ENCODE measurements at places on chromosomes 16 and 17.

GRCh38 chr16:11916524-11917285 is 949 bp upstream of the GSPT1 start:
- DNase-seq: peak; percentile 93

- DNase-seq: no peak
Measured at GRCh38 chr17:77834170-77835115, 124.1 kb upstream of the TNRC6C start.

DNA sequence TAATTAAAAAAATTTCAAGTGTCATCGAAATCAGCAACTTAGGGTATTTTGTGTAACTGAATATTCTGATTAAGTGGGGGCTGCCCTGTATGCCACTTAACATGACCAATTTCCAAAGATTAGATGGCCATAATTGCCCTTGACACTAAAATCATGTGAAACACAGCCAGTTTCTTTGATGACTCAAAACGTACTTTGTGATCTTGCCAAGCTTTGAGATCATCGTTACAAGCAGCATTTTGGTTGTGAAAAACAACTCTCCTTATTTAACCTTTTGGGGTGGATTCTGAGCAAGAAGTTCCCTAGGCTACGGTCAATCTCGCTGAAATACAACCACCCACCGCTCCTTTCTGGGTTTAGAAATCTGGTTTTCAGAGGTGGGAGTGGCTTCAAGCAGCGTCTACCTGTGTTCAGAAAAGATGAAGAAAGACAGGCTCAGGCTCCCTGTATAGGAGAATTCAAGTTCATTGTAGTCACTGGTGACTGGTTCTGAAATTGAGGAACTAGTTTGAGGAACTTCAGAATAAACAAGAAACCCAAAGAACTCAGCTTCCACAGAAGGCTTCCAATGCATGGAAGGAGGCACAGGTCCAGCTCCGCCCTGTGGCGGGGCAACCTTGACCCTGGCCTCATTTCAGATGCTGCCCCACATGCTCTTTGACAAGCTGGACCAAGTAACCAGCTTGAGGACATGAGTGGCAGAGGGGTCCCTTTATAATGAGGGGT is 9.4 kb downstream of the MAP3K14 start:
- no peak for DNase-seq

GRCh38 chr17:27233059-27233458 is 60.9 kb upstream of the WSB1 start:
- DNase-seq: no peak

DNA sequence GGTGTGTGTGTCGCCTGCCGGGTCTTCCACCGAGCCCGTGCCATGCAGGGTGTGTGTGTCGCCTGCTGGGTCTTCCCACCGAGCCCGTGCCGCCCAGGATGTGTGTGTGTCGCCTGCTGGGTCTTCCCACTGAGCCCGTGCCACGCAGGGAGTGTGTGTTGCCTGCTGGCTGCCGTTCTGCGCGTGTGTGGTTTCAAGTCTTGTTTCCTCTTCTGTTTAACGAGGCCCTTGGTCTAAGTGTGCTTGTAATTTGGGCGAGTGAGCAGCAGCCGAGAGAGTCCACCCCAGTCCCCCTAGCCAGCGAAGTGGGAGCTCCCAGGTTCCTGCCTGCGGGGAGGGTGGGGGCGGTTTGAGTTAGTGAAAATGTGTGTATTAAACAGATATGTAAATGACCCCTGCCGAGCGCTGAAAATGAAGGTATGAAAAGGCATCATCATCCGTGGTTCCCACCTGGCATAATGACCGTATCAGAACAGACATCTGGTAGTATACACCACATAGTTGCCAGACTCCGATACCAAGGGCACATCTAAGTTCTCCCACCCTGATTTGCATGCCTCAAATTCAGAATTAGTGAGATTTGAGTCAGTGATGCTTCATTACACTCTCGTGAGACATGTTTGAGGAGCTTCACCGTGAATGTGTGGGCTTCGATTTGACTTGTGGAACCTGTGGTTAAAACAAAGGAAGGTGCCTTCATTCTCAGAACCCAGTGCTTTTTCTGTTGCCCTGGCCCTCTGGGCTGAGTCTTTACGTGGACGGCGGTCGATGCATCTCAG is 114.5 kb upstream of the CHMP6 start:
- no peak for DNase-seq

GRCh38 chr17:72984926-72985325 is 107.6 kb downstream of the SLC39A11 start:
- no peak for DNase-seq

DNA sequence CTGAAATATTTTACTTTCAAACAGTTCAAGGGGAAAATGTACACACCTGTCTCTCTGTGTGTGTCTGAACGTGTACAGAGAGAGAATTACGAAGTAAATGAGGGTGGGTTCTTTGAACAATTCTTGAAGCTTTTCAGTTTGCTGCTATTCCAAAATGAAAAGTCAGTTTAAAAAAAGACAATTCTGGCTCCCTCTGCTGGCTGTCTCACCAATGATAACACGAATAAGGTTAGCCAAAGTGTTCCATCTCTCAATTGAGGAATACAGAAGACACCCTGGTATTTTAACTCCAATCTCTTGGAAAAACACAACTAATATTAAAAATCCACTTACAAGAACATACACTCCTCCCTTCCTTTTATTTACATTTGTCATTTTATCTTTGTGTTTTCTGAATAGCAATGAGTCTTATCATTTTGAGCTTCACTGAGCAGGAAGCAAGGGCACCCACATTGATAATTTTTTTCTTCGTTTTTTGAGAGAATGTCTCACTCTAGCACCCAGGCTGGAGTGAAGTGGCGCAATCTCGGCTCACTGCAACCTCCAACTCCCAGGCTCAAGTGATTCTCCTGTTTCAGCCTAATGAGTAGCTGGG is 20.5 kb downstream of the EFTUD2 start:
- no peak for DNase-seq

DNA sequence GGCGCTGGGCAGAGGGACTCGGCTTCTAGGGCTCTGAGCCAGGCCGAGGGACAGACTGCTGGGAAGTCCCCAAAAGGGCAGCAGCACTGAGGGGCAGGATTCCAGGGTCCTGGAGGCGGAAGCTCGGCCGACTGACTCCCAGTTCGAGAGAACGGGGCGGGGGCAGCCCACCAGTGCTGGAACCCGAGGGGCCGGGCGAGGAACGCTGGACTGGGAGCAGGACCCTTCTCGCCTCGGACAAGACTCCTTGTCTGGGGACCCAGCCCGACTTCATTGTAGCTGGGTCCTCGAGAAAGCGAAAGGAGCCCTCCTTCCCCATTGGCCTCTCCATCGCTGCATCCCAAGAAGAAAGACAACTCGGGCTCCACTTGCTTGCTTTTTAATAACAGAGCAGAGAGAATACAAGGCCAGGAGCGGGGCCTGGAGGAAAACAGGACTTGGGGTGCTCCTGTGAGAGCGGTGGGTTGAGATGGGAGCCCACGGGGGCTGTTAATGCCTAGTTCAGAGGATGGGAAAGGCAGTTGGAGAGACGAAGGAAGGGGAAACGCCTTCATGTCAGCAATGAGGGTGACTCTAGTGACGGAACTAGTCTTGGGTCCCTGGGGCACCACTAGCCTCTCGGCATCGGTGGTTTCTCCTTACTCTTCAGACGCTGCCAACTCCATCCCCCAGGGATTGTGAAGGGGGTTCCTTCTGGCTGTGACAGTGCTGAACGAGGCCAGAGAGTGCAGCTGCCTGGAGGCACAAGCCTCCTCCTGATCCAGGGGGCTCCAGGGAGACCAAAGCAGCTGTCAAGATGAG is 492 bp upstream of the CAMTA2 start:
- no peak for DNase-seq

- peak; percentile 43 for DNase-seq
Measured at GRCh38 chr16:50505714-50506542, 42.3 kb upstream of the NKD1 start.

DNA sequence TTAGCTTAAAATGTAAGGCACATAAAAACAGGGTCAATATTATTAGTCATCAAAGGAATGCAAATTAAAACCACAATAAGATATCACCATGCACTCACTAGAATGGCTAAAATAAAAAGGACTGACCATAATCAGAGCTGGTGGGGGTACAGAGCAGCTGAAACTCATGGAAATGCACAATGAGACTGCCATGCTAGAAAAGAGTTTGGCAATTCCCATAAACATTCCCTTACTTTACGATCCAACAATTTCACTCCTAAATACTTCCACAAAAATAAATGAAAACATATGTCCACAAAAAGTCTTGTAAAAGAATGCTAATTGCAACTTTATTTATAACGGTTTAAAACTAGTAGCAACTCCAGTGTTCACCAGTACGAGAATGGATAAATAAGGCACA is 36.1 kb upstream of the ERCC4 start:
- DNase-seq: no peak

GRCh38 chr16:85017151-85017550 is 5.8 kb upstream of the ZDHHC7 start:
- DNase-seq: no peak

DNA sequence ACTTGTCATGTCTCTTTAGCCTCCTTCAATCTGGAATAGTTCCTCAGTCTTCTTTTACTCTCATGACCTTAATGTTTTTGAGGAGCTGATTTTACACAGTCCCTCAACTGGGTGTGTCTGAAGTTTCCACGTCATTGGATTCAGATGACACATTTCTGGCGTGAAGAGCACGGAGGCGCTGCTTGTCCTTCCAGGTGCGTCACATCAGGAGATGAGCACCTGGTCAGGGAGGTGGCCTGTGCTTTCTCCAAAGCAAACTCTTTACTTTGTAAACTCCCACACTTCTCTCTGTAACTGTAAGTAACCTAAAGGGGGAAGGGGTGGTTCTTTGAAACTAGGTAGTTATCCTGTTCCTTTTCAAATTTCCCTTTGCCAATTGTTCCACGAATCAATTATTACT is 52.5 kb upstream of the MNT start:
- DNase-seq: no peak

GRCh38 chr17:3531266-3532101 is 26.1 kb downstream of the TRPV3 start:
- DNase-seq: no peak

GRCh38 chr17:59853168-59853918 is 39.4 kb downstream of the TUBD1 start:
- peak; percentile 90 for DNase-seq

DNA sequence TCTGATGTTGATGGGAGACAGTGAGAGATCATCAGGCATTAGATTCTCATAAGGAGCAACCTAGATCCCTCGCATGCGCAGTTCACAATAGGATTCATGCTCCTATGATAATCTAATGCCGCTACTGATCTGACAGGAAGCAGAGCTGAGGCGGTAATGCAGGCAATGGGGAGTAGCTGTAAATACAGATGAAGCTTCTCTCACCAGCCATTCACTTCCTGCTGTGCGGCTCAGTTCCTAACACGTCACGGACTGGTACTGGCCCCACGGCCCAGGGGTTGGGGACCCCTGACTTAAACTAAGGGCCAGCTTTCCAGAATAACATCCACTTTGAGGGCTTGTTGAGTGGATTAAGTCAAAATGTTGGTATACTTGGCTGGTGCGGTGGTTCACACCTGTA is 2.6 kb upstream of the TMEM219 start:
- DNase-seq: no peak

GRCh38 chr17:1597861-1598342 is 30.7 kb downstream of the SLC43A2 start:
- peak; percentile 61 for DNase-seq

DNA sequence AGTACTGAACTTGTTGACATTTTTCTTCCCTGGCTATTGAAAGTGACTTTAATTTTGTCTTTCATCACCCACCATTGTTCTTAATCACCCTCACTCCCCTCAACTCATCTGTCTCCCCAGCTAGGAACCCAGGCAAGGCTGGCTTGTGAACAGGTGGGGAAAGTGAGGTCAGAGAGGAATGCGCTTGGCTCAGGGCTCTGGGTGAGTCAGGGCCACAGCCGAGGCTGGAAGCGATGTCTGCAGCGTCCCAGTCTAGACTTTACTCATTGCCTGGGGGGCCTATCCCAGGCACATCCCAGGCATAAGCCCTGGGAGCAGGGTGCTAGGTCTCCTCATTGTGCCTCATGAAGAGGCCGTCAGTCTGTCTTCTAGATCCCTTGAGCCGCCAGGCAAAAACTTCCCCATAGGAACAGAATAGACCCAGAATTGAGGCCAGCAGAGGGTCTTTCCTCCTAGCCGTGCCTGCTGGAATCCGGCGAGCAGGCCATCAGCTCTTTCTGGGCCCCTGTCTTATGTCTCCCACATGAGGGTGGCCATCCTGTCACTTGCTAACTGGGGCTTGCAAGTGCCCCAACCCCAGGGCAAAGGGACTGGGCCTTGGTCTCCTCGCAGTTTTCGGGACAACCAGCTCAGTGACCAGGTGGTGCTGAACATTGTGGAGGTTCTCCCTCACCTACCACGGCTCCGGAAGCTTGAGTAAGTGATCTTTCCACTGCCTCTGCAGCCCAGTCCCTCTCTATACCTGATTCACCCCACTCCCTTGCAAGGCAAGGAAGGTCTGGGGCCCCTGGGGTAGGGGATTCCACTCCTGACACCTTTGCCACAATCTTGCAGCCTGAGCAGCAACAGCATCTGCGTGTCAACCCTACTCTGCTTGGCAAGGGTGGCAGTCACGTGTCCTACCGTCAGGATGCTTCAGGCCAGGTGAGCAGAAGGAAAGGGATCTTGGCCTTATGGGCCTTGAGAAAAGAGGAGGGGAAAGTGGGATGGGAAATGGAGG is 40.1 kb downstream of the NLRC5 start:
- DNase-seq: no peak

- no peak for DNase-seq
Measured at GRCh38 chr16:81357711-81358260, 43.0 kb downstream of the GAN start.

DNA sequence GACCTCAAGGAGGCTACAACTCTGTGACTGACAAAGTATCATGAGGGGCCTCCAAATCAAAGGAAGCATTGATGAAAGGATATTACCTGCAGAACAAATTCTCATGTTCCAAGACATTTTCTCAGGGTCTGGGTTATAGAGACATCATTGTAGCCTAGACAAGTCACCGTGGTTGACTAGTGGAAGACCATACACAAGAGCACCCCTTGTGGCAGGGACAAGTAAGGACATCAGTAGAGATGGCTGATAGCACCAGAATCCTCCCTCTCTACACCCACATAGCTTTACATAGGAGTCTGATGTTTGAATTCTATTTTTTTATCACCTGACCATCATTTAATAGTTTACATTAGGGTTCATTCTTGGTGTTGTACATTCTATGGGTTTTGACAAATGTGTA is 32.5 kb upstream of the CDH8 start:
- DNase-seq: no peak

- DNase-seq: peak; percentile 21
Measured at GRCh38 chr16:35210681-35211433, 1751.4 kb downstream of the TP53TG3F start.

- DNase-seq: peak; percentile 30
Measured at GRCh38 chr16:84484579-84485254, 19.7 kb downstream of the MEAK7 start.

DNA sequence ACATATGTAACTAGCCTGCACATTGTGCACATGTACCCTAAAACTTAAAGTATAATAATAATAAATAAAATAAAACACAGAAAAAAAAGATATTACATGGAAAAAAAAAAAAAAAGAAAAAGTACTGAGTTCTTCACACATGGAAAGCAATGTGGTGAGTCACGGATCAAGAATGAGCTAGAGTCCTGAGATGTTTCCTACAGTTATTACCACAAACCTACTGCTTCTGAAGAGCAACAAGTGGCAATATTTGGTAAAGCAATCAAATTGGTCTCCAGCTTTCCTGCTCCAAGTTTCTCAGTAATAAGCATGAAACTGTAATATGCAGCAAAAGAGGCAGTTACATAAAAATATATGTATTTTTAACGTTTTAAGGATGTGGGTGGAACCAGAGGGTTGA is 223.3 kb upstream of the SALL1 start:
- no peak for DNase-seq

GRCh38 chr16:47426806-47427205 is 34.1 kb downstream of the ITFG1 start:
- no peak for DNase-seq

GRCh38 chr16:51636920-51637769 is 486.1 kb upstream of the SALL1 start:
- no peak for DNase-seq

GRCh38 chr17:80827646-80828643 is 163.7 kb upstream of the CHMP6 start:
- no peak for DNase-seq
